ENCODE measurements at places on chromosomes 1 and 21.

- no peak for DNase-seq
Measured at GRCh38 chr1:3297756-3298155, 156.7 kb upstream of the ARHGEF16 start.

DNA sequence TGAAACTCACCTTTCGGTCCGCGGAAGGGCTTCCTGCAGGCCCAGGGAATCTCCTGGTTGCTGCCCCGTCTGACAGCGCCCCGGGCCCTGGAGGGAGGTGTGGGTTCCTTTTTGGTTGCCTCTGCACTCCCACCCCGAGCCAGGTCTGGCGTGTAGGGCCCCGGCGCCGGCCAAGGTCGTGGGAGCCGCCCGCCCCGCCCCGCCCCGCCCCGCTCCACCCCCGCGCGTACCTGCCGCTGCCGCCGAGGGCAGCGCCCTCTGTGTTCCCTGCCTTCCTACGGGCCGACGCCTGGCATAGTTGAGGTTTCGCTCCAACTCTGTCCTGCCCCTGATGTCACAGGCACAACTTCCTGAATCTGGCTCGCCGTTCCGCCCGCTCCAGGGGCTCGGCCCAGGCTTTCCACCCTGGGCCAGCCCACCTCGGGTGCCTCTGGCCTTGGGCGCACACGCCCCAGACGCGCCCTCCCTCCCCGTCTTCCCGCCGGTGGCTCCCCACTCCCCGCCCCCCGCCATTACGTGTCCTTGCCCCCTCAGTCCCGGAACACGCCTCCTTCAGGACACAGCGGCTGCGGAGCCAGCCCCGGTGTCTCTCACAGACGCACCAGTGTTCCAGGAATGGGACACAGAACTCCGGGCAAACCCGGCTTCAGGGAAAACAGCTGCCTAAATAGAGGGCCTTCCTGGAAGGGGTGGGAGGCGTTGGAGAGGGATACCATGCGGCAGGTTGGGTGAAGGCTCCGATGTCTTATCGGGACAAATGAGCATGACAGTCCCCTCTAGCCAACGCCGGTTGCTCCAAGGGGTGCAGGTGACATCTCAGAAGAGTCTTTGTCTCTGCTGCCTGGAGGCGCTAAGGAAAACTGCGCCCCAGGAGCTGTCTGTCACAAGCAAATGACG is at the start of gene KIAA0040:
Gene KIAA0040 (minus strand): TSS at position 147 of the 897 bp plus-strand sequence. CDS start 31,763 bp downstream, outside the sequence.
- peak; percentile 22 for DNase-seq

GRCh38 chr1:203625628-203626019 is 1.0 kb upstream of the ATP2B4 start:
- DNase-seq = peak; percentile 59

DNA sequence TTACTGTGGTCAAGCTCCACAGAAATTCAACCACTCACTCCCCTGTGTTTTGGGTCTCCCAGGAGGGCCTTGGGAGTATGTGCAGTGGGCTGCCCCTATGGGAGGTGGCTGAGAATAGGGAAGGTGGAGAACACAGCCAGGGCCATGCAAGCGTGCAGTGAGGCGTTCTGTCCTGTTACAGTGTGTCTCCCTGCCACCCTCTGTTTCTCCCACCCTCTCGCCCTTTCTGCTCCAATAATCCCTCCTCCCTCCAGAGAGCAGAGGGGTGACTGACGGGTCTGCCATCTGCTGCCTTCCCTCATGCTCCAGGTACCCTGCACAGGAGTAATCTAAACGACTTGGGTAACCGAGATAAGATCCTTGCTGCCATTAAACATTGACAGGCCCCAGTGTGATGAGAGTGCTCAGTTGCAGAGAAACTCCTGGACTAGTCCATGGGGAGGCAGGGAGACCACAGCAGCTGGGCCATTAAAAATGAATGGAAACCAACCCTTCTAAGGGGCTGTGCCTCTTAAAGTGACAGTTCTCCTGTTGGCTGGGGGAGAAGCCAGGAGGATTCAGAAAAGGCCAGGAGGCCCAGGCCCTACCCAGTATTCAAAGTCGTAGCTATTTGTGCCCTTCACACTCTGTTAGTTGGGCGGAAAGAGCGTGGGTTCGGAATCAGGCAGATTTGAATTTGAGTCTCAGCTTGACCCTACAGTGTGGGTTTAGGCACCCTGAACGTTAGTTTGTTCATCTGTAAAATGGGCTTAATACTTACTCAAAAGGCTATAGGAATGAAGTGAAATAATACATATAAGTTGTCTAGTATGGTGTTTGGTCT is 22.4 kb upstream of the BTG2 start:
- no peak for DNase-seq

DNA sequence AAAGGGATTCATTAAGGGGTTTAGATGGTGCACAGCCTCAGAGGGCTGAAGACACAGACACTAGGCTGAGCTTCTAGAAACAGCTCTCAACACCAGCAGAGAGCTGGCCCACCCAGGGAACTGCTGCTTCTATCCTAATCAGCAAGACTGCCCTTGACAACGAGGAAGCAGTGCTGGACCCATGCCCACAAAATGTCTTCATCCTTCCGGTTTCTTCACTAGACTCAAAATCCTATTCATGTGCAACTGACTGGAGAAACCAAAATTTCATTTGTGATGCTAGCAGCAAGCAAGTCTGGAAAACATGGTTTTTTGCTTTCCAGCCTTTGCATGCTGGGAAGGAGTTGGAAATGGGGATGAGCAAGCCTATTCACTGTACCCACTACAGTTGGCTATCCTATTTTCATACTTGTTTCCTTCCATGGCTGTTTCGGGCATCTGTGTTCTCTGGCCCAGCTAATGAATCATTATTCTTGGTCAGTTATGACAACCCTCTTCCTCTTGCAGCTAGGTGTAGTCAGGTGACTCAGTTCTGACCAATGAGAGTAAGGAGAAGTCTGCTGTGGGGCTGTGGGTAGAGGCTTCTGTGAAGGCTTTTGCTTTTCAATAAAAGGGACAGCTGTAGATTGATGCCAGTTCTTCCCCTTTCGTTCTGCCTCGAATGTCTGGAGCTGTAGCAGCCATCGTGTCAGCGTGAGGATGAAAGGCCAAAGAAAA is 14.6 kb upstream of the TMEM61 start:
- DNase-seq = peak; percentile 59

DNA sequence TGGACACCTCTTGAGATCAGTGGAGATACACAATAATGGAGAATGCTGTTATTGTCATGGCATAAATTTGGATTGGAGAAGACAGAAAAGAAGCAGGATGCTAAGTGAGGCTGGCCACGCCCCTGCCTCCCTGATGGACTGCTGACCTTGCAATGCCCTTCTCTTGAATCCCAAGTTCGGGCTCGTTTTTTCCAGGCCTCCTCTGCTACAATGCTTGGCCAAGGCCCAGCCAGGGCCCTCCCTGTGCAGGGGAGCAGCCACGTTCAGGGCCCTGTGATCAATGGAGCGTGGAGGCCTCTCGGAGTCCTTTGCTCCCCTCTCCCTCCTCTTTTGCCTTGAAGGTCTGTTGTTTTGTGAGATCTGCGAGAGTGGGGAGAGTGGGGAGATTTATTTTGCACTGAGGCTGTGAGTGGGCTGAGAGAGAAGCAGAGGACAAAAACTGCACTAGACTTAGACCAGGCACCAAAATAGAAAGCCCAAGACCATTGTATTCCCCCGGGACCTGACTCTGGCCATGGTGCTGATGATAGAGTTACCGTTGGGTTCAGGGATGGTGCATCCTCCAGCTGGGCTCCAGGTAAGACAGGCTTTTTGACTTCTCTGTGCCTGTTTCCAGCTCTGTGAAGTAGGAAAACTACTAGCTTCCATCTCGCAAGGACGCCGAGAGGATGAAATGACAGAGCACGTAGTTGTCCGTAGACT is 268.6 kb downstream of the KAZN start:
- DNase-seq = no peak

- DNase-seq = no peak
Measured at GRCh38 chr1:181090641-181091126, 2.2 kb downstream of the IER5 start.
